ENCODE measurements at places on chromosomes 7 and 10.

DNA sequence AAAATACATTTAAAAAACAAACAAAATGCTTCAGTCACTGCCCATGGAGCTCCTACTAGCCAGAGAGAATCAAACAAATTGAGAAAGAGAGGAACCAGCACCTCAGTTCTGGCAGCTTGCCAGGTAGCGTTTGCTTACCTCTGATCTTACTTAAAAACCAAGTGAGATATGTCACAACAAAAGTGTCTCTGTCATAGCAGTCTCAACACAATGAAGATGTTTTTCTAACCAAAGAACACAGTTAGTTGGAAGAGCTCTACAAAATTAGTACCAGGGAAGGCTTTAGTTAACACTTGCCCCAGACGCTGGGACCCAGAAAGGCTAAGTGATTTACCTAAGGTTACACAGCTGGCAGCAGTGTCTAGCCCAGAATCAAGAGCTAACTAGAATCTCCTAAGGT is 3.4 kb downstream of the DOCK4 start:
- DNase-seq: no peak

DNA sequence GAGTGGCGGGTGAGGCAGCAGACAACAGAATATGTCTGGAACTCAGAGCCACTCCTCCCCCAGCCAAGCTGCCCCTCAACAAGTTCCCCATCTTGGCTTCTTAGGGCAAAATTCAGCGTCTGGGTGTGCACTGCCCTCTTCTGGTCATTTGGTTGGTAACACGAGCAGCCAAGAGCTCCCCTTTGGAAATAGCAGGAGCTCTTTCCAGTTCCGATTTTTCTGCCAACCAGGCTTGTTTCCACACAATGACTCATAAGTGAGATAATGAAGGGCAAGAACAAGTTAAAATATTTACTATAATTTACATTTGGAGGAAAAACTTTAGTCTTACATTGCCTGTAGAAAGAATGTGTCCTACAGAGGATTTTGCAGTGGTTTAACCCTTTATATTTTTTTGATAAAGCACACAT is 70.5 kb downstream of the ADCYAP1R1 start:
- peak; percentile 75 for DNase-seq

- no peak for DNase-seq
These were observed 2.8 kb downstream of the EBF3 start for GRCh38 chr10:129961157-129961701.

DNA sequence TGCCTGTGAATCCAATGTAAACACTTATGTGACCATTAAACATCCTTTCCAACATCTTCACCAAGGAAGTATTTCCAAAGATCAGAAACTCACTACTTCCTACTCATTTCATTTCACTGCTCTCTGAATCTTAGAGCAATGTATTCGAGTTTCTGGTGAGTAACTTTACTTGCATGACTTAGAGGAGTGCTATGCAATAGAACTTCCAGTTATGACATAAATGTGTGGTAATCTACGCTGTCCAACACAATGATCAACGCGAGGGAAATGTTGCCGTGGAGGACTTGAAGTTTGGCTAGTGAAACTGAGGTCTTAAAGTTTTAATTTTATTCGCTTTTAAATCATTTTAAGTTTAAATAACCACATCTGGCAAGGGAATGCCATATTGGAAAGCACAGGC is 1326.3 kb downstream of the XPNPEP1 start:
- DNase-seq: no peak

DNA sequence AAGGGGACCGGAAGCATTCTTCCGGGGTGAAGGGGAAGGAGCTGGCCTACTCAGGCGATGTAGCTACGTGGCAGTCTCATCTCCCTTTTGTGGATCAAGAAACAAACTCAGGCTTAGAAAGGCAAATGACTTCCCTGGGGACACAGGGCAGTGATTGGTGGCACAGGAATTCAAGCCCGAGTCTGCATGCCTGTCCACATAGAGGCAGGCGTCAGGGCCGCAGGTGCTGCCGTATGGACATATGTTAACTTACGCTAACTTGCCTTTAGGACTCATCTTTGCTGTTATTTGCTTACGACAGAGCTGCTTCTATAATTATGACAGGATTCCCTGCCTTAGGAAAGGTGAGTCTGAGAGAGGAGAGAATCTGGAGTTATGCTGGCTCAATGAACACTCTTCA is 42.3 kb upstream of the KLF6 start:
- no peak for DNase-seq

DNA sequence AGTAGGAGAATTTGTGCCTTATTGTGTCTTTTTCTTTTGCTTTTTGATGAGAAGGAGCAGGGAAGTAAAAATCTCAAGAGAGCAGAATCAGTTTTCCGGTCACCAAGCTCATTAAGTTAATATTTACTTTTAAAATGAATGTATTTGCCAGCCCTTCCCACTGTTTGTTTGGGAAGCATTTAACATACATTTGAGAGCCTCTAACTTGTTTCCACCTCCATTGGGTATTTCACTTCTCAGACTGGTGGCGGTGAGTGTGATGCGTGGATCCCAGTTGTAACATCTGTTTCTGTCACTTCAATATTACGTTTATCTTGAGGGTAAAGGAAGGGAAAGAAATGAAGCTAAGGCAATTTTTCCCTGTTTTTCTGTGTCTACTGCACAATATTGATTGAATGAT is 22.8 kb downstream of the CDK14 start:
- DNase-seq: no peak

Data from WERI-Rb-1 (cell line).